ENCODE measurements at places on chromosomes 11 and 22. TPM values are rescaled to one million over a fixed set of nuclear protein-coding genes. Genes with fewer than 3 reads are reported as not detected.

- DNase-seq = no peak
These were observed 51.4 kb downstream of the ZBTB44 start for GRCh38 chr11:130263351-130263750.

DNA sequence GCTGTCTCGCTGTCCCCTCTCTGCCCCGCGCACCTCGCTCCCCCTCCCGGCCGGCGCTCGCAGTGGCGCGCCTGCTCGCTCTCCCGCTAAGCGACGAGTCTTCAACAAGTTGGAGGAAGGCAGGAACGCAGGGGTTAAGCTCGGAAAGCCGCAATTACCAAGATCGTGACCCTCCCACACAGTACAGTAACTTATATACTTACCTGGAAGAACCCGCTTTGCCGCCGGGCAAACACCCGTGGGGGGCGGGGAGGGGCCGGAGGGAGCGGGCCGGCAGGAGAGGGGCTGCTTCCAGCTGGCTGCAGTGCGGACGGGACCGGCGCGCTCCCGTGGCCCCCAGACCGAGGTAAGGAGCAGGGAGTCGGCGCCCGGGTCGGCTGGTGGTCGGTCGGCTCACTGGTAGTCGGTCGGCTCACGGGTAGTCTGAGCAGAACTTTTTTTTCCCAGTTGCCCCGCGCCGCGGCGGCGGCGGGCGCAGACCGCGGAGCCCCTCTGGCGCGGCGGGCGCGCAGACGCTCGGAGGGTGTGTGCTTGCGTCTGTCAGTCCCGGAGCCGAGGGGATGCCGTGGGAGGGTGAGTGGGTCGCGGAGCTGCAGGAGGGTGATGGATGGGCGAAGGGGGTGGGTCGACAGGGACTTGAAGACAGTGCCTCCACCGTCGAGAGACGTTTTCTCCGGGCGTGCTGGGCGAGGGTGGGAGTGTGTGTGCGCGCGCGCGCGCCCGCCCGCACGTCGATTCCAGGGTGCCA, 101.2 kb upstream of the HSD17B12 start:
- no peak for DNase-seq

SERPIND1 gene
- total RNA-seq = 5.1 TPM

- DNase-seq = no peak
These were observed 191.9 kb downstream of the CEP164 start for GRCh38 chr11:117519590-117519989.

DNA sequence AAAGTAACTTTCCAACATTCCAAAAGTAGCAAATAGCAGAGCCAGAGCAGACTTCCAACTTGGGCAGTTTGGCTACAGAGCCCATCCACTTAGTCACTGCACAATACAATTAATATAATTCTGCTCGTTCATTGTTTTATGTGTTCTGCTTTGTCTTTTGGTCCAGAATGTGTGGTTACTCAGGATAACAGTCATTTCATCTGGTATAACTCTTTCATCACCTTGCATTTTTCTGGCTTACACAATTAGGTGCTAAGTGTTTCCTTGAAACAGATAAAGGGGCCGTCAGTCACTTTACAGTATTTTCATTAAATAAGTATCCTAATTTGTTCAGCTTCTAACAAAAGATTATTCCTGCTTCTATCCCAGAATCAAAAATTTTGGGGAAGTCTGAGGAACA, 87.2 kb downstream of the LARGE2 start:
- DNase-seq = no peak

All from umbilical cord (tissue), 2 donors.